Activated CD4-positive, CD25-positive, alpha-beta regulatory T cell (primary cell): ENCODE measurements at places on chromosomes 2 and 18.

- DNase-seq, result no peak
These were observed 1321.6 kb upstream of the ACVR2A start for GRCh38 chr2:146523196-146523595.

DNA sequence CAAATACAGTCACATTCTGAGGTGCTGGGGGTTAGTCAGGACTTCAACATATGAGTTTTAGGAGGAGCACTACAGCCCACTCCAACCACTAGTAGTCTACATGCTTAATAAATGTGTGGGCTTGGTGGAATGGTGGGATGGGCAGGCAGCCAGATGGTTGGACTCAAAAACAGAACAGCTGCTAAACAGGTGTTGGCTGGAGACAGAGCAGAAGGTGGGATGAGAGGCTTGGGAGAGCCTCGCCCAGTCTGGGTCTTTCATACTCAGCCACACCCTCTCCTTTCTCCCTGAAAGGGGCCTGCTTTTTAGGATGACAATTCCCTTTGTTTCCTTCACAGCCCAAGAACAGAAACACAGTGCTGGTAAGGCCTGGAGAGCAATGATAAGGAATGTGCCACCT lies 143.9 kb upstream of the KLHL29 start:
- no peak for DNase-seq

DNA sequence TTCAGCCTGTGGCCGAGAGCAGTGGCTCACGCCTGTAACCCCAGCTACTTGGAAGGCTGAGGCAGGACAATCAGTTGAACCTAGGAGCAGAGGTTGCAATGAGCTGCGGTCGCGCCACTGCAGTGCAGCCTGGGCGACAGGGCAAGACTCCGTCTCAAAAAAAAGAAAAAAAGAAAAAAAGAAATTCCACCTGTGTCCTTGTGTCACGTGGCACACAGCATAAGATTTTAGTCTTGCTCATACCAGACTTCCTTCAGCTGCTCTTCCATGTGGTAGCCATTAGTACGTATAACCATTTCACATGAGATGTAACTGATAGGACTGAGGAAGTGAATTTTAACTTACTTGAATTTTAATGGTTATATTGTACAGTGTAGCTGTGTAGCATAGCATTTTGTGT lies 4.0 kb downstream of the NOP58 start:
- DNase-seq, result no peak

DNA sequence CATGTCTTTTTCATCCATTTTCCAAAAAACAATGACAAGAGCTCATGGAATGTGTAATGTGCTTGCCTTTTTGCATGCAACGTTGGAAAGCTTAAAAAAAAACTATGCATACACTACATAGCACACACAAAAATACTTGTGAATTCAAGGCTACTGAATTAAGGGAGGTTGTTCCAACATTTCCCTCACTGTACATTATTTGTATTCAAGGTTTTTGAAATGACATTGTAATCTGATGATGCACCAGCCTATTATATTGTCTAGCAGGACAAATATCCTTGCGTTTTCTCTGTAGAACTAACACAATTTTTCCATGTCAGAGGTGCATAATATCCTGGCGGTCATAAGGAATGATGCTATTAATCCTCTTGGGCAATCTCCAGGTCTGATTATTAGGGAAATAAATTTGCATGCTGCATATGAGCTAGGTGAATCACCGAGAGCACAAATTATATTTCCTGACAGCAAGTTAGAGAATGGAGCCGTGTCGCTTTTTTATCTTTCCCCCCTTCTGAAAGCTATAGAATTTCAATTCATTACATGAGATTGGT lies 836.9 kb upstream of the FANCL start:
- DNase-seq, result no peak

GRCh38 chr2:20141056-20141762 lies 83.7 kb downstream of the SDC1 start:
- DNase-seq, result no peak

- DNase-seq, result no peak
These were observed 70.4 kb upstream of the CDH19 start for GRCh38 chr18:66674286-66674685.

- DNase-seq, result no peak
These were observed 148.8 kb downstream of the INO80D start for GRCh38 chr2:205937211-205937610.

DNA sequence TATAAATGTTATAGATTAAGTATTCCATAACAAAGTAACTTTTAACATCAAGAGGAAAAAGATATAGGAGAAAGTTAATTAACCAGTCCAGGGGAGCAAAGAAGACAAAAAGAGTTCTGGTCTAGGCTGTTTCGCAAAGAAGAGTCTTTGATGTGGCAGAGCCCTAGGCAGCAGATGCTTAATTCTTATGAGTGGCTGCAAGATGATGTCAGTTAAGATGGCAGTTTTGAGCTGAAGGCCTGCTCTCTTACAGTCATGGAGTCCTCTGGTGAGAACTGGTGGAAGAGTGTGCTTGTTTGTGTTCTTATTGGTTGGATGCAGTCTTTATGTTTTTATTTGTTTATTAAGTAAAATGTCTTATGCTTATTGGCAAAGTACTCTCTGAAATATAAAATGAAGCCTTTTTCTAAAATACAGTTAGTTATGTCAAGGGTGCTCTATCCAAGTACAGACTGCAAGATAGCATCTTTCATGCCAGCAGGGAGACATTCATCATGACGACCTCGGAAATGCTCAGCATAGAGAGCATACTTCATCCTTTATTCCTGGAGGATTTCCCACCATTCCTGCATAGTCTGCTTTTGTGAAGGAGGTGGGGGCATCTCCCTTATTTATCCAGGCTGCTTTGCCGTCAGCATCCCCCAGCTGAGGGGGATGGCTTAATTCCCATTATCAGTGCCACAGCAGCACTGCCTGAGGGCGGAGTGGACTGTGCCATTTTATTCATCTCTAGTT lies 38.9 kb upstream of the SERPINE2 start:
- DNase-seq, result no peak

DNA sequence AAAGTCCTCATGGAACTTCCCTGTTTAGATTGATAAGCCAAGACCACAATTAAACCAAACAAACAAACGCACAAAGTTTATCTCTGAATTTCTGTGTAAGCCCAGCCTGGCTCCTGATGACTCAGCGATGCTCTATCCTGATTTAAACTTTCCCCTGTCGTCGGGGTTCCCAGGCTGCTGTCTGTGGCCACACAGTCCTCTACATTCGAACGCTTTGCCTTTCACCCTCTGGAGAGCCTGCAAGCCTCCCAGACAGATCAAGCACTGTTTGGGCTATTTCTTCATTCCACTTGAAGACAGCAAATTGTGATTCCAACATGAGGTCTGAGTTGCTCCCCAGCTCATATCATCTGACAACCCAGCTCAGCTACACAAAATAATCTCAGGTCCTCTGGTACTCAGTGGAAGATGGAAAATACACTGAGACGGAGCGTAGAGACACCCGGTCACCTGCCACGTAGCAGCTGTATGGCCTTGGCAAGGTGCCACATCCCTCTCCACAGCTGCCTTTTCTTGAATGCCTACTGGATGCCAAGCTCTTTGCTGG lies 51.2 kb downstream of the CYRIA start:
- DNase-seq, result no peak

DNA sequence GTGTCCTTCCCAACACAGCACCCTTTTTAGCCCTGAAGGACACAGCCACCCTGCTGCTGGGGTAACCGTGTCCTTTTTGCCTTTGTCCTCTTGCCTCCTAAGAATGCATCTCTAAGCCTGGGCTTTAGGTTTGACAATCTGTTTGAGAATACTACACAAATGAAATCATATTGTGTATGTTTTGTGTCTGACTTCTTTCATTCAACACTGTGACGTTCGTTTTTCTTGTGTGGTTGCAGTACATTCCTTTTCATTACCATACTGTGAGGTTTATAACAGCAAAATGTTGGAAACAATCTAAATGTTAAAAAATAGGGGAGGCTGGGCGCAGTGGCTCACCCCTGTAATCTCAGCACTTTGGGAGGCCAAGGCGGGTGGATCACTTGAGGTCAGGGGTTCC lies 11.2 kb downstream of the ASPRV1 start:
- DNase-seq, result no peak

- no peak for DNase-seq
These were observed 43.2 kb downstream of the SDC1 start for GRCh38 chr2:20181761-20182160.

DNA sequence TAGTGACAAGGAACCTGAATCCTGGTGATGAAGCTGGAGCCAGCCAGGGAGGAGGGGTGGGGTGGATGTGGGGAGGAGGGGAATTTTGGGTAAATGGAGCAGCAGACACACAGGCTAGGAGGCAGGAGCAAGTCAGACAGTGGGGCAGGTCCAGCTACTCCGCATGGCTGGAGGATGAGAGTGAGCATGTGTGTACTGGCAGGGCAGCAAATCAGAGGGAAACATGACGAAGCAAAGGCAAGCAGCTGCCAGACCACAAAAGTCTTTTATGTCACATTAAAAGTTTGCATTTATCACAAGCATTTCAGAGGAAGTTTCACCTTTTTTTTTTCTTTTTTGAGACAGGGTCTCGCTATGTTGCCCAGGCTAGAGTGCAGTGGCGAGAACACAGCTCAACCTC lies 11.9 kb upstream of the KIDINS220 start:
- DNase-seq, result no peak

DNA sequence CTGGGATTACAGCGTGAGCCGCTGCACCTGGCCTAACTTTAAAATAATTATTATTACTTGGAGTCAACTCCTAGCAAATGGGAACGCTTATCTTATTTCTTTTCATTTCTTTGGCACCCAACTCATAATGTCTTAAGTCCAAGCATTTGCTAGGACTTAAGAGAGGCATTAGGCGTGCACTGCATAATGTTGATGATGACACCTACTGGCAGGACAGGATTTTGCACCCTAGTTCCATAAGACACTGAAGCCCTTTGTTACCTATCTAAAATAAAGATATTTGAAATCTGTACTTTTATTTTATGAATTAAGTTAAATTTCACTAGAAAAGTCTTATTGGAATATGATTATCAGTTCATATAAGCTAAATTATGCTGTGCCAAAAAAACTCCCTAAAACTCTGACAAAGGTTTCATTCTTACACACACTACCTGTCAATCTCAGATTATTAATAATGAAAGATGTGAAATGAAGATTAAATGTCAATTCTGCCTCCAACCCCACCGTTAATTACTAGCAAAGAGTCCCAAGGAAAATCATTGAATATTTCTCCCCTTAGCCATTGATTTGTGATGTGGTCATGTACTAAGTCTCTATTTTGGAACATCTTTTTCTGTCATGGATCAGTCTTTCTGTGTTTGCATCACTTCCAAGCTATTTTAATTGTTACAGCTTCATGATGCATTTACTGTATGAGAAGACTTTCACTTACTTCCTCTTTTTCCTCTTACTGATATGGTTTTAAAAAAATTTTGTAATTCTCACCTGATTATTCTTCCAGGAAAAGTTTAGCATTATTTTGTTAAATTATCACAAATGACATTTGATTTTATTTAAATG lies 12.7 kb upstream of the CDH2 start:
- no peak for DNase-seq

DNA sequence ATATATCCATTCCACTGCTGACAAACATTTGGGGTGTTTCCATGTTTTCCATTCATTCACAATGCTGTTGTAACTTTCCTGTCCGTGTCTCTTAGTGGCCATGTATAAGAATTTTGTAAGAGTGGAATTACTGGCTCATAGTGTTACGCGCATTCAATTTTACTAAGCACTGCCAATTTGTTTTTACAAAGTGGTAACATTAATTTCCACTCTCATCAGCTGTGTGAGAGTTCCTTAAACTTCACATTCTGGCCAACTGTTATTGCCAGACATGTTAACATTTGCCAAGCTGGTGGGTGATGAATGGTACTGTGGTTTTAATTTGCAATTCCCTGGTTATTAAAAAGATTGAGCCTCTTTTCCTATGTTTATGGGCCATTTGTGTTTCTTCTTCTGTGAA lies 134.2 kb downstream of the DTNB start:
- no peak for DNase-seq

DNA sequence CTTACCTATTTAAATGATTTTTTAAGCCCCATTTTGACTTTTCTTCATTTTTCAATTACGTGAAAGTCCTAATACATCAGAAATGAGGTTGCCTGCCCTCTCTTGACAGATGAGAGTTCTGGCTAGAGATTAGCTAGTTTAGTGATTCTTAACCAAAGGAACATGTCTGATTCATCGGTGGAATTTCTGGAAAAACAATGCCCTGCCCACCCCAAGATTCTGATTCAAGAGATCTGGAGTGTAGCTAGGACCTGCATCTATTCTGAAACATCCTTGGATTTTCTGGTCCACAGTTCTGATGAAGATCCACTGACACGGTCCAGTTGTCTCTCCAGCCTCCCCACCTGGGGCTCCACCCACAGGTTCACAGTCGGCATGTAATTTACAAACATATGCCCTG lies 111.2 kb downstream of the KLF7 start:
- DNase-seq, result no peak
